IMR-90 (cell line): ENCODE measurements at places on chromosomes 3 and 15.

GRCh38 chr3:38210141-38210757 lies 44.9 kb downstream of the OXSR1 start:
- DNase-seq = no peak

DNA sequence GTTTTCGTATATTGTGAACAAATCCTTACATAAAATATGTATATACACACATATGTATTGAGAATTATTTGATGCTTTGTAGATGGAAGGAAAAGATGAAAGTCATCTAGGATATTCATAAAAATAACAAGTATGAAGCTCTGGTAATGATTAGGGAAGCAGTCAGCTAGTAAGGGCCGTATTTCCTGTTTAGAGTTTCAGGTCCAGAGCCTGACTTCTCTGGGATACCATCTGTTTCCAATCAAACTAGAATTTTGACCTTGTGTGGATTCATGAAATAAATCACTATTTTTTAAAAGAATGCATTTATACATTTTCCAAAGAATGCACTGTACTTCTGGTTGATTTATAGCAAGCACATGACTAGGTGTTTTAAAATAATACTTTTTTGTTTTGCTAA lies 156.1 kb upstream of the CGNL1 start:
- peak; percentile 85 for DNase-seq

DNA sequence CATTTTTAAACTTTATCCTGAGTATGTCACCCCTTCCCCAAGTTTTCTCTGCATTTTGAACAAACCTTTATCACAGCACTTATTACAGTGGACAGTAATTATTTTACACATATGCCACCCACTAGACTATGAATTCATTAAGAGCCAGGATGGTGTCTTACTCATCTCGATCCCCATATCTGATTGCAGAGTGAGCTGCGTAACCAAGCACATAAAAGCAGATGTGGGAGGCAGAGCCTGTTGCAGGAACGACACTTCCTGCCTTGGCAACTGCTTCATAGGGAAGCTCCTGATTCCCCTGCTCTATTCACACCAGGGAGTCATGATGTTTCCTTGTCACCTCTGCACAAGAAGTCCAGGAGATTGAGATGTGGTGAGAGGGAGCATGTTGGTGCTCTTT lies 91.1 kb downstream of the MINAR1 start:
- DNase-seq = no peak

GRCh38 chr3:17412950-17413530 lies 329.4 kb downstream of the TBC1D5 start:
- DNase-seq = peak; percentile 64

- DNase-seq = no peak
Measured at GRCh38 chr15:101056366-101057334, 137.5 kb downstream of the LRRK1 start.

DNA sequence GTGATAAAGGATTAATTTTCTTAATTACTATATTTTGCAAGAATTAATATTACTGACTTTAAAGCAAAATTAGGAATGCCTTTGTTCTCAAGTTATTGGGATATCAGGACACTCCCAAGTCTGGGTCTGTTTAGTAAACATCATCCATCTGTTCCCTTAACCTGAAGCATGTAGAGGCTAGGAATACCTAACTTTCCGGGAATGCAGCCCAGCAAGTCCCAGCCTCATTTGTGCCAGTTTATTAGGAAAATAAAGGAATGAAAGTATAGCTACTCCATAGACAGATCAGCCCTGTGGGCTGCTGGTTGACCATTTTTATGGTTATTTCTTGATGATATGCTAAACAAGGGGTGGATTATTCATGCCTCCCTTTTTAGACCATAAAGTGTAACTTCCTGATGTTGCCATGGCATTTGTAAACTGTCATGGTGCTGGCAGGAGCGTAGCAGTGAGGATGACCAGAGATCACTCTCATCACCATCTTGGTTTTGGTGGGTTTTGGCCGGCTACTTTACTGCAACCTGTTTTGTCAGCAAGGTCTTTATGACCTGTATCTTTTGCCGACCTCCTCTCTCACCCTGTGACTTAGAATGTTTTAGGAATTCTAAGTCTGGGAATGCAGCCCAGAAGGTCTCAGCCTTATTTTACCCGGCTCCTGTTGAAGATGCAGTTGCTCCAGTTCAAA lies 540.2 kb downstream of the NAALADL2 start:
- peak; percentile 20 for DNase-seq

- no peak for DNase-seq
Measured at GRCh38 chr3:73389117-73389813, 235.5 kb downstream of the PDZRN3 start.

DNA sequence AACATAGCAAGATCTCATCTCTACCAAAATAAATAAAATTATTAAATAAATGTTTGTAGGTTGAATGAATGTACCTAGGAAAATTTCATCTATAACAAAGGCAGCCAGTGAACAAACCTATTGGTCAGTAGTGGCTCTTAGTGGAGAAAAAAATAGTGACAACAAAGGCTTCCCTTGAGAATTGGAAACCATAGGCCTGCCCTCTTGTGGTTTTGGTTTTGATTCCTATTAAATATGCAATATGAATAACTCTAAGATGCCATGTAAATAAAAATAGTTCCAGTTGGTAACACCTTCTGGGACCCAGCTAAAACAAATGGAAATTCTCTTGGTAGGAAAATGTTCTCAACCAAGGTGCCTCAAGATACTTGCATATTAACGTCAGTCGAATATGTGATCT lies 145.7 kb upstream of the BFSP2 start:
- no peak for DNase-seq

DNA sequence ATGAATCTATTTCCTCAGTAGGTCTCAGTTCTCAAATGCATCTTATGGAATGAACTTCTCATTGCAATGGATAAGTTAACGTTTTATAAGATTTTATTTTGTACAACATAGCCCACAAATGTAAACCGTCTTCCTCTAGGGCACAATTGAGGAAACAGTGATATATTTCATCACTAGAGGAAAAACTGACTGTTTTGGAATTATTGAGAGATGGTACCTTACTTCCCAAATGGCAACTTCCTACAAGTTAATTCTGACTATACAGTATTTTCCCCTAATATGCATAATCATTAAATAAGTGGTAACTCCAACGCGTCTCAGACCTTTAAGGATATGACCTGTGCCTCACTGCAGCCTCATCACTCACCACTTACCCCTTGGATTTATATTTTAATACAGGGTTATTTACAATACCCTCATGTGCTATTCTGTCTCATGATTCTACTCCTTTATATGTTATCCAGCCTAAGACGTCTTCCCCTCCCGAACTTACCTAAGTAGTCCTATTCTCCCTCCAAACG lies 13.3 kb downstream of the GABPB1 start:
- DNase-seq = no peak

DNA sequence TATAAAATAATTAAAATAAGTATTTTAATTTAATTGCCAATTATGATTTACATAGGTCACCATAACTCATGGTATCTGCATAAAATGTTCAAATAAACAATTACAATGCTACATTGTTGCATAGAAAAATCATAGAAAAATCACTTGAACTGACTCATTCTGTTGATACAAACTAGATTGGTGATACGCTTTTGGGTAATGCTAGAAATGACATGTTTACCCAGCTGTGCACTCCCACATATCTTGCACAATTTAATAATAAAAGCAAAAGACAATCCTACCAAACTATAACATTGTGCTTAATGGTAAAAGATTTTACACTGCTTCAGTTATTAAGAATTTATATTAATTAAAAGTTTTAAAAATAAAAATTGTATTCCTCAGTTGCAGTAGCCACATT lies 45.8 kb upstream of the FBXL22 start:
- peak; percentile 85 for DNase-seq

DNA sequence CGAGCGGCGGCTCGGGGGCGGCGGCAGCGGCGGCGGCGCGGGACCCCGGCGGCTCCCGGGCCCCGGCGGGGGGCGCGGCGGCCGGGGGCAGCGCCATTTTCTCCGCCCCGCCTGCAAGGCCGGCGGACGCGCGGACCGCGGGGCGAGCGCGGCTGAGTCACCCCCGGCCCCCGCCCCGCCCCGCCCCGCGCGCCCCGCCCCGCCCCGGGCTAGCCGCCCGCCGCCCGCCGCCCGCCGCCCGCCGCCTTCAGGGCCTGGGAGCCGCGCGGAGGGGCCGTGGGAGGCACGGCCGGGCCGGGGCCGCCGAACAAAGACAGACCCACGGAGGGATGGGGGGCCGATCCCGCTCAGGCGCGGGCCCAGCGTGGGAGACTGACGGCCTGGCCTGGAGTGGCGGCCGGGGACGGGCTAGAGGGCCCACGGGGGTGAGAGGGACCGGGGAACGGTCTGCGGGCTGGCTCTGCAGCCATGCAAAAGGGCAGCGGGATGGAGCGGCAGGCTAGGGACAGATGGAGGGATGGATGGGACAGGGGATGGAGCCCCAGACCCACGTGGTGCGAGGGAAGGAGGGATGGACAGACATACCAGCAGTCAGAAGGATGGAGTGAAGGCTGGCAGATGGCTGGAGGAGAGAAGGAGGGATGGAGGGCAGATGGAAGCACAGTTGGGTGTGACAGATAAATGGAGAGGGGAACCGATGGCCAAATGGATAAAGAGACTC lies at the start of gene EIF4E3:
Gene EIF4E3 (minus strand): TSS at position 132 of the 721 bp plus-strand sequence. CDS start 35 bp downstream, at position 97.
- DNase-seq = peak; percentile 4

DNA sequence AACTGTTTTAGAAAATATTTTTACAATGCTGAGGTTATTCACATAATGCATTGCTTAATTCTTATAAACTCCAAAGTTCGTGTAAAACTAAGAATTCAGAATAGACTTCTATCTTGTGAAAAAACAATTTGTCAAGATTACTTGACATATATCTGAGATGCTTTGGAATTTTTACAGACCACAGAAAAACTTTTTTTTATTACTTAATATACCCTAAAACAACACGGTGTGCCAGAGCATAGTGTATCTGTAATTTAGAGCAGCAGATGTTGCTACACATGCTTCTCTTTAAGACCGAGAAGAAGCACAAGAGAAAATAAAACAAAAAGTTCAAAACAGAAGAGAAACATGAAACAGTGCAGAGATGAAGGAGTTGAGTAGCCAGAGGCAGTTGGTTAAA lies 26.4 kb downstream of the ASB7 start:
- no peak for DNase-seq

- DNase-seq = no peak
Measured at GRCh38 chr3:29270752-29271151, 10.1 kb upstream of the RBMS3 start.

DNA sequence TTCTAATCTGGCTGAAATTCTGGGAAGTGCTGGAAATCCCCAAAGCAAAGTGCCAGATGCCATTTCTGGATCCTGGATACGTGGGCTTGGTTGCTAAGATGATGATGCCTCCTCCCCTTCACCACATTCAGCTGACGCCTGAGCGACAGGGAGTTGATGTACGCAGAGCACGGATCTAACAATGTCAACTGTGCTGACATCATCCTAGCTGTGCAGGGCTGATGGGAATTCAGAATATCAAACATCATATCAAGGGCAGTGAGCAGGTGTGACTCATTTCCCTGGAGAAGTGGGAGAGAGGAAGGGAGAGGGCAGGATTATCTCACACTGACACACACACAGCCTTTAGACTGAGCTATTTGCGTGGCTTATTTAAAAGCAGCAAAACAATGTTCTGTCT lies 92.6 kb upstream of the ZBTB20 start:
- DNase-seq = peak; percentile 100

GRCh38 chr3:120497818-120498217 lies 47.0 kb upstream of the FSTL1 start:
- peak; percentile 27 for DNase-seq

DNA sequence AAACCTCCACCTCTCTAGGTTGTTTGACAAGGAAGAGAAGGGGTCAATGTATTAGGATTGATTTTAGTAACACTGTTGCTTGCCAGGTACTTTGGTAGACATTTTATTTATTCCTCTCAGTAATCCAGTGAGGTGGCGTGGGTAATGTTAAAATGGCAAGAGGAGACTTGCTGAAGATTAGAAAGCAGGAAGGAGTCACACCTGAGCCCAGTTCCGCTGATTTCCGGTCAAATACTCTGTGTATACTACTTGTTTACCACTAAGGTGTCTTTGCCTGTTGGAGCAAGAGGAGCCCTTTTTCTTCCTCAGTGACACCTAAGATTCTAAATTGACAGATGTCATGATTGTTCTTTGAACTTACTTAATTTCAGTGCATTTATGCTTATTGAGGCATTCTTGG lies 1.7 kb downstream of the OXNAD1 start:
- DNase-seq = no peak

GRCh38 chr3:172666181-172666872 lies 44.5 kb downstream of the NCEH1 start:
- DNase-seq = no peak

DNA sequence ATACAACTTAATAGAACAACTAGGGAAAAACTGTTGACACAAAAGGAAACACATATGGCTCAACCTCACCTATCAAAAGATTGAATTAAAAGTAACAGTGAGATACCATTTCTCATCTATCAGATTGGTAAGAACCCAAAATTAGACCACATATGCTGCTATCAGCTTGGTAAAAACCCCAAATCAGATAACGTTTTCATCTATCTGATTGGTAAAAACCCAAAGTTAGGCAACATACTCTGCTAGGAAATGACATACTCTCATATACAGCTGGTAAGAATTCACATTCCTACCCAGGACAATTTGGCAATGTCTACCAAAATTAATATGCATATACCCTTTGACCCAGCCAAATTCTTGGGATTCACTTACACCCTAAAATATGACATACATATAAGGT lies 26.3 kb downstream of the NRG4 start:
- DNase-seq = no peak

- DNase-seq = peak; percentile 31
Measured at GRCh38 chr3:51962854-51963530, 4.3 kb downstream of the PCBP4 start.

- DNase-seq = no peak
Measured at GRCh38 chr3:17749281-17749680, 6.8 kb upstream of the TBC1D5 start.

DNA sequence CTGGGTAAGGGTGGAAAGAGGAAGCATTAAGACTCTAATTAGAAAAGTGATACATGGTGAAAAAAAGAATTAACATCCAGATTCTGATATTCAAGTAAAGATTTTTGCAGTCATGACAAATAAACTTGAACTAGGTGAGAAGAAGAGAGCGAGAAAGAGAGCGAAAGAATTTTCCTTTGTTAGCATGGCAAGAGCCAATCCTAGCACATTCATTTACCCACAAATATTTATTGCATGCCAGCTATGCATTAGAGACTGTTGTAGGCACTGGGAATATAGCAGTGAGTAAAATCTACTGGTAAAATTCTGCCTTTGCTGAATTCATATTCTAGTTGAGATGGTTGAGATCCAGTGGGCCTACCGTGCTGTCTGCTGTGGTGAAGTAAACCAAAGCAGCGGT lies 177.9 kb upstream of the DPH6 start:
- DNase-seq = no peak

DNA sequence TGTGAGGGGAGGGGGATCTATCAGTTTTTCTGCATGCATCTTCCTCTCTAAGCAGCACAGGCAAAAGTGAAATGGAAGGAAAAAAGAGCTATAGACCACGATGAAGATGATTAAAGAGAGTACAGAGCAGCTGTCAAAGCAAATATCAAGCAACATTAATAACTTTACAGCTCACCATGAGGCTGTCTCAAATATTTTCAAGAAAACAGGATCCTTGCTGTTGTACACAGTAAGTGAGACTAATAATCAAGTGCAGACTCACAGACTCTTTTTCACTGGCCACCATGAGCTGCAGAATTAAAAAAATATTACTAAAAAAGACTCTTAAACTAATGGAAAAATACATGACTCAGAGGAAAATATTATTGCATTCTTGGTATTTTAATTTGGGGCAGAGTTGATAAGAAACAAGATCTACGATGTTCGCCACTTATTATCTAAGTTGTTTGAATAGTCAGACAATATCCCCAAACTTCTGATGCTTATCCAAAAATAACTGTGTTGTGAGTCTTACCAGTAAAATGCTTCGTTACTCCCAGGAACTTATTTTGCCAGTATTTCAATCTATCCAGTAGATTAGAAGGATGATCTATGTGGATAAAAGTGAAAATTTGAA lies 817.5 kb upstream of the ALCAM start:
- DNase-seq = no peak
